ENCODE measurements at places on chromosomes 7 and 10. TPM values are rescaled to one million over a fixed set of nuclear protein-coding genes. Genes with fewer than 3 reads are reported as not detected.

METTL27 gene
- 2.1 TPM for total RNA-seq

DNA sequence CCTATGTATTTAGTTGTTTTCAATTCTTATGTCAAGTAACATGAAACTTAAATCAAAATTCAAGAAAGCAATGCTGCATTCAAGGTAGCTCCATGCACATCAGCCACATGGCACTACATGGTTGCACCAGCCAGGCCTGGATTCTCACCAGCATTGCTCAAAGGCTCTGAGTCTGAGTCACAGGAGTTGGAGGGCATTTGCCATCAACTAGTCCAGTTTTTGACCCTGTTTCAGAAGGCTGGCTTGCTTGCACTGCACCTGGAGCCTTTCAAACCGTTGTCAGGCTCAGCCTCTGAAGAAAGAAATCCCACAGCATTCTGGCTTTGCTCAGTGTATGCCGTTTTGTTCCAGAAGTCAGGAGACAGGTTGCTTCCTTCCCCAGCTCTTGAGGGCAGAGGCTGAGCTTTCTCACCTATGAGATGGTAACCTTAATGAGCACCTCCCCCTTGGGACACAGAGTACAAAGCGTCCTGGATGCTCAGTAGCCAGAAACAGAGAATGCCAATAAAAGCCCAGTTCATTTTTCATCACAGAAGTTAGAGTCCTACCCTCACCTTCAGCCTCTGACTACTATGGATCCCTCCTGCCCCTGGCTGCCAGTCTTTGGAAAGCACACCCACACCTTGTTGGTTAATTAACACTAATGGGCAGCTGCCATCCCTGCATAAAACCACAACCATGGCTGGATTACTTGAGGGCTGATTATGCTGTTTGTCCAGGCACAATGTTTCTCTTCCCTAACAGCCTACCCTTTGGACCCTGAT is 288.4 kb upstream of the LRRTM3 start:
- DNase-seq = no peak

GRCh38 chr10:112304267-112304859 is 21.2 kb downstream of the TECTB start:
- no peak for DNase-seq

GRCh38 chr7:130929896-130930659 is 196.1 kb upstream of the KLF14 start:
- peak; percentile 45 for DNase-seq

ATP6V0E2 gene
- 24.9 TPM for total RNA-seq

SPDYE5 gene
- not detected for total RNA-seq

GRCh38 chr10:108385963-108386362 is 1221.5 kb upstream of the SORCS1 start:
- DNase-seq = no peak

DNA sequence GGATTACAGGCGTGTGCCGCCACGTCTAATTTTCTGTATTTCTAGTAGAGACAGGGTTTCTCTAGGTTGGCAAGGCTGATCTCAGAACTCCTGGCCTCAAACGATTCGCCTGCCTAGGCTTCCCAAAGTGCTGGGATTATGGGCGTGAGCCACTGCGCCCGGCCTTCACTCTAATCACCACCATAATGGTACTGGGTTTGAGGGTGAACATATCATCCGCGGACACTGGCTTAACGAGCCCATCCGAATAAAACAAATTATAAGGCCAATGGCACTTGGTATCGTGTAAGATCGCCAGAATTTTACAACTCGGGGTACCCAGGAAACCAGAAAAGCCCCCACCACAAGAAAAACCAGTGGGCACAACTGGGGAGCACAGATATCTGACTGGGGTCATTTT is 580 bp downstream of the FAM200A start:
- DNase-seq = no peak

Measured in CD4-positive, alpha-beta T cell (primary cell).